B cell (primary cell): ENCODE measurements at places on chromosomes 6 and 20. TPM values are rescaled to one million over a fixed set of nuclear protein-coding genes. Genes with fewer than 3 reads are reported as not detected.

GRCh38 chr6:6785163-6785521, 196.6 kb downstream of the LY86 start:
- no peak overlapping the region for H3K4me3 ChIP-seq
- no peak for DNase-seq
- no peaks in the 10 kb centered on the region for H3K4me1 ChIP-seq
- peaks cover 4% of the 10 kb centered on the region for H3K27me3 ChIP-seq
- no peak overlapping the region for H3K27ac ChIP-seq

- no peaks in the 10 kb centered on the region for H3K4me1 ChIP-seq
- no peak for DNase-seq
- H3K27ac ChIP-seq, result no peak overlapping the region
- no peak overlapping the region for H3K4me3 ChIP-seq
- H3K27me3 ChIP-seq, result no peaks in the 10 kb centered on the region
- no peaks in the 10 kb centered on the region for H3K36me3 ChIP-seq
Observed at GRCh38 chr6:54386295-54386694, 78.1 kb downstream of the TINAG start.

DNA sequence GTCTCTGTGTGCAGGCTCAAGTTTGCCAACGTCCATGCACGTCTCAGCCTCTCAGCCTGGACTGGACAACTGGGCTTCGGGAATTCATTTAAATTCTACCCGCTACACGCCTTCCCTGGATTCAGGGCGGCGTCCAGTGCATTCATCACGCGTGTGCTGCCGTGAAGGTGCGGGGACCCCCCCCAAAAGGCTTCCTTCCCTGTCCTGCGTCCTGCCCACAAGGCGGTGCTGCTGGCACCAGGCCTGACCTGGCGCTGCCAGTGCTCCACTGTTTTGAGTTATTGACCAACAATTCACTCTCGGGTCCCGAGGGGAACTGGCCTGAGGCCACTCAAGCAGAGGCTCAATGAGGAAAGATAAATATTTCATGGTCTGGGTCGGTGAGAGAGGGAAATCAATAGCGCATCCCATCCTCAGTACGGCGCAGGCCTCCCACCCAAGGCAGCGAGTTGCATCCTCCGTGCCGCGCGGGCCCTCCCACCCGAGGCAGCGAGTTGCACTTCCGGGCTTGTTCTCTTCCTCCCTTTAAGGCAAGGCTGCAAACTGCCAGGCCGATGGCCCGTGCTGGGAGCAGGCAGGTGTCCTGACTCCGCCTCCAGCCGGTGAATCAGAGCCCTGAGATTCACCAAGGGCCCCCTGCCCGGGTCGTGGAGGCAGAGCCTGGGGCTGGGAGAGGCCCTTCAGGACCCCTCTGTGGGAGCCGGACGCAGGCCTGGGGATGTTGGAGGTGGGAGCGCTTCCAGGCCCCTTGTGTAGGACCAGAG, 22.8 kb upstream of the BHLHE23 start:
- no peak overlapping the region for H3K27ac ChIP-seq
- H3K4me3 ChIP-seq, result no peak overlapping the region
- DNase-seq, result no peak
- H3K4me1 ChIP-seq, result peaks cover 26% of the 10 kb centered on the region
- H3K36me3 ChIP-seq, result no peaks in the 10 kb centered on the region

GRCh38 chr6:40614671-40615070, 27.5 kb upstream of the LRFN2 start:
- H3K36me3 ChIP-seq, result no peaks in the 10 kb centered on the region
- no peak for DNase-seq
- no peak overlapping the region for H3K4me3 ChIP-seq
- H3K4me1 ChIP-seq, result no peaks in the 10 kb centered on the region

Gene EPPIN
- total RNA-seq, result not detected in 2 replicates

Gene UNC5CL
- 4.6 and 4.7 TPM in 2 replicates for total RNA-seq
